ENCODE measurements at places on chromosomes 13 and 19.

DNA sequence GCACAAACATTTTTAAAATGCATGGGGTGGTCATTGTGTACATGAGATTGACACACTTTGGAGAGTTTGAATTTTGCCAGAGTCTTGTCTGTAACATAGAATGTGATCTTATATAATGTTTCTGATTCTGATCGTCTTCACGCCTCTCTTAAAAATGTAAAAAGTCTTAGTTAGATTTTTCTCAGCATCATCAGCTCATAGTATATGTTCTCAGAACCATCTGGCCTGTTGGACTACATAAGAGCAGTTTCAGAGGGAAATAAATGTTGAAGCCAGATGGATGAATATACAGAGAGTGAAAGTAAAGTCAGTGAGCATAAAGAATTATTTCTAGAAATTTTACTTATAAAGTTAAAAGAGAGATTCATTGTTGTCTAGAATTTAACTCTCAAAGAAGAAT lies 789.9 kb upstream of the MIR17HG start:
- no peak for DNase-seq

GRCh38 chr13:73544175-73544574 lies 485.4 kb downstream of the KLF5 start:
- DNase-seq = no peak

DNA sequence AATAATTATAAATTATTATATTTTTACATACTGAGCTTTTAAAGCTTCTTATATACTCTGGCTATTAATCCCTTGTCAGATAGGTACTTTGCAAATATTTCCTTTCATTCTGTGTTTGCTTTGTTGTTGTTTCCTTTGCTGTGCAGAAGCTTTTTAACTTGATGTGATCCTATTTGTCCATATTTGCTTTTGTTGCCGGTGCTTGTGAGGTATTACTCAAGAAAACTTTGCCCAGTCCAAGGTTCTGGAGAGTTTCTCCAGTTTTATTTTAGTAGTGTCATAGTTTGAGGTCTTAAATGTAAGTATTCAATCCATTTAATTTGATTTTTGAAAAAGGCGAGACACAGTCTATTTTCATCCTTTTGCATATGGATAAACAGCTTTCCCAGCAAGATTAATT lies 1319.9 kb upstream of the PRR20A start:
- no peak for DNase-seq

GRCh38 chr13:51093574-51093973 lies 17.5 kb downstream of the C13orf42 start:
- no peak for DNase-seq

DNA sequence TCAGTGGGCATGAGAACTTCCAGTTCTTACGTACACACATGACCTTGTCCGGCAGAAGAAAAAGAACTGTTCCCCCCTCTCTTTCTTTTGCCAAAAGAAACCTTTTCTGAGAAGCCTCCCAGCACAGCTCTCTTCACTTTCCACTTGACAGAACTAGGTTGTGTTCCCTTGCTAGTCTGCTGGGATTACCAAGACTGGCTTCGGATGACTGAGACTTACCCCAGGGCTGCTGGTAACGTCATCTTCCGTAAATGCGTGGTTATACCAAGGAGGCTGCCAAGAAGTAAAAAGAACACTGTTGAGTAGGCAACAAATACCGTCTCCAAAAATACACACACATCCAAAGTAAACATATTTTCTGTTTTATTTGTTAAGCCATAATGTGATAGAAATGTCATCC lies 908.2 kb downstream of the EFNB2 start:
- no peak for DNase-seq

GRCh38 chr13:106143930-106144709 lies 391.3 kb downstream of the EFNB2 start:
- no peak for DNase-seq

DNA sequence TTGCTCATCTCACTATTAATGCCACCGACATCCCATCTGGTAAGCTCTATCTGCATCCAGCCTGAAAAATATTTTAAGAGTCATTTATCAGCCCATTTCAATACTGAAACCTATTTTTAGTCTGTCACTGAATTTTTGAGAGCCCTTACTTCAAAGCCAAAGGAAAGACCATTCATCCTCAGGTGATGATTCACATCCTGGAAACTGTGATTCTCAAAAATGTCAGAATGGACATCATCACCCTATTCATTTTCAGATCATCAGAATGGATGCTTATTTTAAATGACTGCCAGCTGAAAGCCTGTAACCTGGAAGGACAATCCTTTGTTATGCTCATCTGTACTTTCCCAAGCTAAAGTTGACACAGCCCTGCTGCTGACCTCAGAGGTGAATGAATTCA lies 27.0 kb downstream of the TNFSF11 start:
- no peak for DNase-seq

DNA sequence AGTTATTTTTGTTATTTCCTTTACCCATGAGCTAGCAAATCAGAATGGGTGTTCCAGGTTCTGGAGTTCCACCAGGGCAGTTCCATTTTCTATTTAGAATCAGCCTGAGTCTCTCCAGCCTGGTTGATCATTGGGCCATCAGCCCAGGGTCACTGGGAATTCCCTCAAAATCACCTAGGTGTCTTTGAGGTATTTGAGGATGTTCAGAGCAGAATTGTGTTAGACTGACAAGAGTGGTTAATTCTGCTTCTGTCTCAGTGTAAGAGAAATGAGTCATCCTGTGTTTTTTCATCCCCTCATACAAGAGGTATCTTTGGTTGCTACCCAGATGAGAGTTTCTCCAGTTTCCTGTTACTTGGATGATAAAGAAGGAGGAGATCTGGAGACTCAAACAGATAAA lies 11.7 kb downstream of the ZNF66 start:
- no peak for DNase-seq

- peak; percentile 99 for DNase-seq
Observed at GRCh38 chr19:35247526-35248309, 1.1 kb upstream of the LSR start.

GRCh38 chr13:106521095-106521799 lies 14.2 kb downstream of the EFNB2 start:
- peak; percentile 86 for DNase-seq

- DNase-seq = no peak
Observed at GRCh38 chr19:4414800-4415321, 12.4 kb downstream of the CHAF1A start.

- DNase-seq = no peak
Observed at GRCh38 chr13:95671597-95671996, 5.3 kb upstream of the DNAJC3 start.

GRCh38 chr13:113448885-113449692 lies 4.2 kb downstream of the ADPRHL1 start:
- DNase-seq = peak; percentile 100

- no peak for DNase-seq
Observed at GRCh38 chr13:25143706-25144105, 28.4 kb downstream of the AMER2 start.

DNA sequence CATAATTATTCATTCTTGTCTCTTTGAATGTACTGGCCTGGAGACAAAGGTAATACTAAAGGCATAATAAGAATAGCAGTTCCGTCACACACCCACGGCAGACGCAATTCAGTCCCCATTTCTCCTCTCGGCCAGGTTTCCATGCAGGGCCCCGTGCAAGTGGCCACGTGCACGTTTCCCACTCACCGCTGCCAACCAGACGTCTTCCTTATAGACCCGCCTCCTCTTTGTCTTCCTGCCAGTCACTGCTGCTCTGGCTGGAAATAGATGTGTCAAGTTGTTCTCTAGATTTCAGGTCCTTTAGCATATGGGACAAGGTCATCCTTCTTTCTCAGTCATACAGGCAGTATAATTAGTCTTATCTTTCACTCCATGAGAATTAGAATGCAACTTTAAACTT lies 204.3 kb downstream of the SUCLA2 start:
- no peak for DNase-seq

GRCh38 chr19:46644720-46645119 lies 8.7 kb upstream of the GNG8 start:
- DNase-seq = no peak

DNA sequence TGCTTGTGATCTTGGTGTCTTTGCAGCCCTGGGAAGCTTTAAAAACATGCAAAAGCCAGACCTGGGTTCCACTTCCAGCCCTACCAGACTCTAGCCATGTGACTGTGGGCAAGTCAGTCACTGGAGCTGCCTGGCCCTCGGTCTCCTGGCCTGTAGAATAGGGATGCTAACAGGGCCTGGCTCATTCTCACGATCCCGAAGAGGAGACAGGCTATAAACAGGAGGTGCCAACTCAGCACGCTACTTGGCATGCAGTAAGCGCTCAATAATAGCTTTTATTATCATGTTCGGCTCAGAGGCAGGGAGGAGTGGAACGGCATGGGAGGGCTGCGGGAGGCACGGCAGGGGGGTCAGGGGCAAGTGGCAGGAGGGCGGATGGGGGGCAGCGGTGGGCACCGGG lies 1.7 kb downstream of the CTXN1 start:
- DNase-seq = no peak

DNA sequence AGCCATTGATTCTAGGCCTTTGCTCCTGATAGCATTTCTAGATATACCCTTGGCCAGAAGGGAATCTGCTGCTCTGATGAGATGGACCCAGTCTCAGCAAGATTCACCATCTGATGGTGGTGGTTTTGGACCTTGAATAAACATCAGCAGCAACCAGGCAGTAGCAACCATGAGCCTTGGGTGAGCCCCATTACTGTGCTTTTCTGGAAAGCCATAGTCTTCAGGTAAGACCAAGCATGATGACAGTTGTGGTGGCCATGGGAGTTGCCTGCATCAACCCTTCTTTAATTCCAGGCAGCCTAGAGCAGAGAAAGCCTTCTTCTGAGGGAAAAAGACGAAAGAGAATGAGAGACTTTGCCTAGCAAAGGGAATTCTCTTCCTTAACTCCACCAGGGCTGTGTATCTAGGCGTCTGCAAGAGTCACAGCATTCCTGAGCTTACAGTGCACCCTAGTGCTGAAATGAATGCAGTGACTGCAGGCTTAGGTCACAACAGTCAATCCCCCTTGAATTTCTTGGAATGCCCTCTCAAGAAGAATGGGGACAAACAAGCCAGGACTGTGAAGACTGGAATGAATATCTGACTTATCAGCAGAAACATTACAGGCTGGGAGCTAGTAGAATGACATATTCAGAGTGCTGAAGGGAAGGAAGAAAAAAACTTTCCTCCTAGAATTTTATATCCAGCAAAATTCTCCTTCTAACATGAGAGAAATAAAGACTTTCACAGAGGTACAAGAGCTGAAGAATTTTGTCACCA lies 942.4 kb upstream of the PCDH20 start:
- peak; percentile 88 for DNase-seq

- DNase-seq = peak; percentile 99
Observed at GRCh38 chr19:13151605-13152355, 1.6 kb downstream of the IER2 start.

DNA sequence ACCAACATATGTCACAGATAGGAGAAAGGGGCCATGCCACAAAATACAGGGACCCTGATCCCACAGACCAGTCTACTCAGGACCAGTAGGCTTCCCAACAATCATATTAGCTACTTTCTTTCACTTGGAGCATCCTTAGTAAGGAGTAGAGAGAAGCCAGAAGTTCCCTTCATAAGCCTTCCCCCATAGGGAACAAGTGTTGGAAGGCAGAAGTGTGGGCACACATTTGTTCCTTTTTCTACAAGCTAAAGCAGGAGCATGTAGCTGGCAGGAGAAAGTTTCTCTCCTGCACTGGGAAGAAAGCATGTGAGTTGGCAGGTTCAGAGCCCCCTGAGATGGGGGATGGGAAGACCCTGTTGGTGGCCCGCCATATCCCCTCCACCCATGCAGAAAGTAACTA lies 165.4 kb downstream of the KCTD12 start:
- DNase-seq = no peak

- DNase-seq = no peak
Observed at GRCh38 chr13:28286263-28286662, 147.9 kb downstream of the PAN3 start.

DNA sequence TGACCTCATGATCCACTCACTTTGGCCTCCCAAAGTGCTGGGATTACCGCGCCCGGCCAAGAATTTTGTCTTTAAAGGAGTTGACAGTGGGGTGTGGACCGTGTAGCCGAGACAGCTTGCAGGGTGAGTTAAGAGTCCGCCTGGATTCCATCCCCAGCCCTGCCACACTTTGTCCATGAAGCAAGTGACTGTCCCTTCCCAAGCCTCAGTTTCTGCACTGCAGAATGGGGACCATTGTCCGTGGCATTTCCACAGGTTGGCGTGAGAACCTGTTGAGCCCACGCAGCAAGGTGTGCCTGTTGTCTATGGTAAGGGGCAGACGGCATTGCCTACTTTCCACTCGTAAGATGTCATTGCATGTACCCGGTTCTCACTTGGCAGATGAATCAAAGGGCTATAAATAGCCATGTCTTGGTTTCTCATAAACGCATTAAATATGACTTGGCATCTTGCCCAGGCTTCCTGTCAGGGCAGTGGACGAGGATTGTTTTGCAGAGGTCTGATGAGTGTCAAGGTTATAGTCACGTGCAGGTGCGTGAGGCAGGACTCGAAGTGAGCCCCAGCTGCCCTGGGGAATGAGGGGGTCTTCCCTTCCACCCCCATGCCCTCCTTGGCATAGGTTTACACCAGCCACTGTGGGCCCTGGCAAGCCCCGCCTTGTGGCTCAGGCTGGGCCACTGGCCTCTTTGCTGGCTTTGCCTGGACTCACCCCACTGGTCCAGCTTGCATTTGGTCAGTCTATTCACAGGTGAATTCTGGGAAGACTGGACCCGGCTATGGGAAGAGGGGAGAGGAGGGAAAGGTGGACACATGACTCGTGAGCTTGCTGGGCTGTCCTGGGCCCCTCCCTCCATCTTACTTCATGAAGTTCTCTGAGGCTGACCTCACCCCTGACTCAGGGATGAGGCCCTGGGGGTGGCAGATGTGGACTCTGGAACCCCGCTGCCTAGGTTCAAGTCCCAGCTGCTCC lies 14.6 kb downstream of the FAM187B start:
- peak; percentile 91 for DNase-seq

- no peak for DNase-seq
Observed at GRCh38 chr13:49062297-49062896, 86.7 kb downstream of the FNDC3A start.

GRCh38 chr13:98844021-98844420 lies 91.5 kb upstream of the SLC15A1 start:
- no peak for DNase-seq

DNA sequence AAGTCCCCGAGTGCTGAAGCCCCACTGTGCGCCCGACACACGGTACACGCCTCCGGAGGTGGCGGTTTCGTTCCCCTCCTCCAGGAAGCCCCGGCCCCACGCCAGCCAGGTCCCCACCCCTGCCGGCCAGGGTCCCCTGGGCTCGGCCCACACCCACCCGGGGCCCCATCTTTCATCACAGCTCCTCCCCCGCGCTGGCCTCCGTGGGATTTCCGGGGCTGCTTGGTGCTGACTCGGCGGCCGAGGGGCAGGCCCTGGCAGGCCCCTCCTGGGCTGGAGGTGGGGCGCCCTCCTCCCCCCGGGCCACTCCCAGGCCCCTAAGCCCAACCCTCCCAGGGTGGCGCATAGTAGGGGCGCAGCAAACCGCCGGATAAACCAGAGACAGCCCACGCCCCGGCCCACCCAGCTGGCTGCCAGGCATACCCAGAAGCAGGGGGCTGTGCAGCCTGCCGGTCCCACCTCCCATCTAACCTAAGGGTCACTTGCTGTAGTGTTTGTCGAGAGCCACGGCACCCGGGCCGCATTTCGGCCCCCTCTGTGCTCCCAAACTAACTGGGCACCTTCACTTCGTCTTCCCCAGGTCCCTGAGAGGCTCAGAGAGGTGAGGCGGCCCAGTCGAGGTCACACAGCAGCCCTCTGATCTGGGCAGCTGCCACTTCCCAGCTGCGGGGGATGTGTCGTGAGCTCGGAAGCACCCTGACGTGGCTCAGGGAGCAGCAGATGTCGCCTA lies 6.6 kb downstream of the ZBTB7A start:
- DNase-seq = no peak
